Epithelial cell of alveolus of lung (primary cell): ENCODE measurements at places on chromosomes 4 and X. TPM values are rescaled to one million over a fixed set of nuclear protein-coding genes. Genes with fewer than 3 reads are reported as not detected.

The FAM9B gene
- 0.88 TPM in 1 of 2 replicates, not detected in the other for total RNA-seq

The ARHGEF6 gene
- 4.0 and 10.1 TPM in 2 replicates for total RNA-seq

The RHOXF2 gene
- total RNA-seq = not detected in 2 replicates

The ENPP6 gene
- under 0.01 and 0.13 TPM in 2 replicates for total RNA-seq

The IL9R gene
- 0.16 TPM in 1 of 2 replicates, not detected in the other for total RNA-seq

The GPAT3 gene
- 2.6 and 4.2 TPM in 2 replicates for total RNA-seq

The TBX22 gene
- not detected in 2 replicates for total RNA-seq

The APLN gene
- 4.0 and 4.7 TPM in 2 replicates for total RNA-seq

The COX7B2 gene
- total RNA-seq = not detected in 2 replicates

The TMPRSS11D gene
- not detected in 2 replicates for total RNA-seq

The ATP1B4 gene
- not detected in 2 replicates for total RNA-seq
